NCI-H187 (cell line): ENCODE measurements at places on chromosomes 7 and 10.

- no peak for DNase-seq
Observed at GRCh38 chr10:91805110-91805838, 7.0 kb downstream of the TNKS2 start.

GRCh38 chr7:1505731-1506550, 1.8 kb upstream of the INTS1 start:
- peak; percentile 41 for DNase-seq

DNA sequence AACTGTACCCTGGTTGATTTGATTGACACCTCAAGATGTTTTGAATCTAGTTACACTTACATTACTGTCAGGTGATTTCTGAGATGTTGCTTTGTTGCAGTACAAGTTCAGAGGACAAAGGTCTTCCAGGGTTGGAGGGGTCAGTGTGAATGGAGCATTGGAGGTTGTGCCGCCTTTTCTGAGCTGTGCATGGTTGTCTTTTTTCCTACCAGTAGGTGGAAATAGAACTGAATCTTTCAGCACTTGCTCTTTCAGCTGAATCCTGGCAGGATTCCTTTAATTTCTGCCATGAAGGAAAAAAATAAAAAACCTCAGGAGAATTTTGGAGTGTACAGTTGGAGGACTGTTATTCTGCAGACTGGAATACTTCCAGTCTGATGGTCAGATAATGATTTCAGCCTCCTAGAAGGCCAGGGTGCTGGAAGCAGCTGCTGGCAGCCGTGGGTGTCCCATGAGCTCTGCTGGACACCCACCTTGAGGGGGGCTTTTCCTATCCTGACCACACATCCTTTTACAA, 82.7 kb downstream of the PLCE1 start:
- no peak for DNase-seq

- no peak for DNase-seq
Observed at GRCh38 chr7:132030086-132030568, 473.7 kb upstream of the PODXL start.

GRCh38 chr10:121307411-121307980, 290.7 kb downstream of the FGFR2 start:
- DNase-seq = no peak

- peak; percentile 82 for DNase-seq
Observed at GRCh38 chr10:100998183-100998990, 1.2 kb upstream of the LZTS2 start.
